ENCODE measurements at places on chromosomes 6 and 20.

GRCh38 chr6:86723151-86723550 is 214.2 kb upstream of the HTR1E start:
- no peak for DNase-seq

- DNase-seq, result no peak
Measured at GRCh38 chr20:63752411-63753101, 13.0 kb downstream of the SLC2A4RG start.

GRCh38 chr6:44059359-44060346 is 67.6 kb downstream of the MRPL14 start:
- DNase-seq, result peak; percentile 79

DNA sequence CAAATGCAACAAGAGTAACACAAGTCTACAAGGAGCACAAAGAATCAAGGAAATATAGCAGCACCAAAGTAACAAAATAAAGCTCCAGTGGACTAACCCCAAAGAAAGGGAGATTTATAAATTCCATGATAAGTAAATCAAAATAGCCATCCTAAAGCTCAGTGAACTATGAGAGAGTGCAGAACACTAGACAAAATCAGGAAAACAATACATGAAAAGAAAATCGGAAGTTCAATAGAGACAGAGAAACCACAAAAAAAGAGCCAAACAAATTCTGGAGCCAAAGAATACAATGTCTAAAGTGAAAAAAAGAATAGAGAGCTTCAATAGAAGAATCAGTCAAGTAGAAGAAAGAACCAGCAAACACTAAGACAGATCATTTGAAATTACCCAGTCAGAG is 247.3 kb upstream of the TENT5A start:
- DNase-seq, result no peak

DNA sequence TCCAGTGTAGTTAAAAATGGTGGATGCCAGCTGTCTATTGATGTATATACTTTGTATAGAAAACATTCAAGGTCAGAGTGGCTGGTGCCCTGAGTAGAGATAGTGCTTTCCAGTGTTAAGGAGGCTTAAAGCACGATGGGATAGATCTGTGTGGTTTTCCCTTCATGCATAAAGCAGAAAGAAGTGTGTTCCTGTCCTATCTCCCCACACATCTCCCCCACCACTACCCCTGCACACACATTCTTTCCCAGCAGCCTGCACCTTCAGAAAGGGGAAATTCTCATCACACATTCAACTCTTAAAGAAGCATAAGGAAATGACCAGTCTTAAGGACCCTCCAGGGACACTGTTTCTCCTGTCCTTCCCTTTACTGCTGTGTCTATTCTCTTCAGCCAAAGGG is 221.7 kb upstream of the TAB2 start:
- DNase-seq, result no peak

DNA sequence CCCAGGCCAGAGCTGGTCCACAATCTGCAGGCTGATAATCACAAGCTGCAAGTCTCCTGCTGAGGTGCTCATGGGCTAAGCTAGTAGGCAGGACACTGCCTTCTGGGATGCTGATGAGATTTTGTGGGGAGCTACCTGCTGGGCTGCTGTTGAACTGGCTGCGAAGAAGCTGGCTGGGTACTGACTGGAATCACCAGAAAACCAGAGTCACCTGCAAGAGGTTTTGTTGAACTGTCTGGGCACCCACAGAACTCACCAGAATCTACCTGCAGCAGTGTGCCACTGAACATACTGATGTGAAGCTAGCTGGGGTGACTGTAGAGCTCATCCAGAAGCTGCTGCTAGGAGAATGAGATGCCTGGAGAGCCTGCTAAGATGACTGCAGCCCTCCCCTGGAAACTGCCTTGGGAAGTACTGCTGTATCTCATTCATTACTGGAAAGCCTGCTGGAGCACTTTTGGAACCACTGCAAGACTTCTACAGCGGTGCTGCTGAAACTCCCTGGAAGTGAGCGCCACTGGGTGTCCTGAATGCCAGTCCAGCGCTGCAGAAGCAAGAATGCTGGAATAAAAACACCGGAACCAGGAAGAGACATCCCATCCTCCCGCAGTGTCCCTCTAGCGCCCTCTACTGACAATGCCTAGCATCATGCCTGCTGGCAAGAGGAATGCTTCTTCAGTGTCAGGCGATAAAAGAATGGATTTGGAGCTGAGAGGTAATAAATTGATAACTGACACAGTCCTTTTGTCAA is 64.9 kb upstream of the ARHGAP18 start:
- peak; percentile 39 for DNase-seq

GRCh38 chr20:1801225-1801928 is 93.8 kb upstream of the SIRPA start:
- no peak for DNase-seq

GRCh38 chr6:33812669-33813068 is 8.9 kb upstream of the MLN start:
- peak; percentile 71 for DNase-seq

GRCh38 chr6:45838996-45839395 is 176.7 kb downstream of the CLIC5 start:
- DNase-seq, result no peak

DNA sequence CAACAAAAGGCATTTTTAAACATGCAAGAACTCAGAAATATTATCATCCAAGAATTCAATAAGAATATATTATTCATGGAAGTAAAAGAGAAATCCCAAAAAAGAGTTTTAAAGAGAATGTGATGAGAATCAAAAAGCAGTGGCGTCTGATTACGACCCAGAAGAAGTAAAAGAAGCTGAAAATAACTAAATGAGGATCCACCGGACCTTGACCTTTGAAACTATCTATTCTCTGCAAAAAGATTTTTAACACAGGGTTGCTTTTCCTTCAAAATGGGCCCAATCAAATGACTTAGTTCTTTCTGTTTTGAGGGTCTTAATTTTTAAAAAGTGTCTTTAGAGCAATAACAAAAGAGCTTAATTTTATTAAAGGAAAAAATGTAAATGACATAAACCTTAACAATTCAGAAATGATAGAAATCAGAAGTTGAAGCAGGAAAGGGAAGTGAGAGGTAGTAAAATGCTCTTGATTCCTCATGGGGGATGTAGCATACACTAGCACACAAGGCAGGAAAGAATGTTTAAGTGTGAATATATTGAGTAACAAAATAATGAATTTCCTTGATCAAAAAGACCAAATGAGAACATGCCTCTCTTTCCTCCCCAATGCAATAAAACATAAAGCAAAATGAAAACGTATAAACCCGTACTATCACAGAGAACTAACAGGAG is 223.1 kb upstream of the PRDM1 start:
- DNase-seq, result no peak

GRCh38 chr6:162538643-162539064 is 188.9 kb downstream of the PRKN start:
- DNase-seq, result peak; percentile 93

DNA sequence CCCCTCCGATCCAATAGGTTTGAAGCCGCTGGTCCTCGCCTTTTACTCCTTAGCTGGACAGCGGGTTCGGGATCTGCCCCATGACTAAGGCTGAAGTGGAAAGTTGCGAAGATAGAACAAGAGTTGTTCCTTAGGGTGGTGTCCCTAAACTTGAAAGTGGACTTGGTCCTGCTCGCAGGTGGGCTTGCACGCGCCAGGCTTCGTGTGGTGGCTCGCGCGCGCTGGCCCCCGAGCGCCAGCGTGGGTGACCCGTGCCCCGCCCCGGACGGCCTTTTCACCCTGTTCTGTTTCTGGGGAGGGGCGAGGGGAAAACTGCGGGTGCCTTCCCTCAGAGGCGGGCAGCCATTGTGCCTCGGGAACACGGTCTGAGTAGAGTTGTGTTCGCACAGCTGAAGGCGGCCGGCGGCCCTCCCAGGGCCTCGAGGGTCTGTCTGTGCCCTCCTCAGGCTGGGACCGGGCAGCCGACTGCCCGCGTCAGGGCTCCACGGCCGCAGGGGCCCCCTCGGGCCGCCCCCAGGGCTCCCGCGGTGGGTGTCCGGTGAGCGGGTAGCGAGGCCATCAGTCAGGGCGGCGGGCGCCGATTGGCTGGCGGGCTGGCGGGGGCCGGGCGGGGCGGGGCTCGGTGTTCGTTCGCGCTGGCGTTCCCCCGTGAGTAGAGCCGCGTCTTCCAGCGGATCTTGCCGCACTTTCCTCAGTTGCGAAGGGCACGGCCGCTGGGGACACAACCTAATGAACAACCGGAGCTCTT is 33.0 kb downstream of the RREB1 start:
- DNase-seq, result peak; percentile 94

- DNase-seq, result no peak
Measured at GRCh38 chr6:169918954-169919549, 167.6 kb downstream of the ERMARD start.

DNA sequence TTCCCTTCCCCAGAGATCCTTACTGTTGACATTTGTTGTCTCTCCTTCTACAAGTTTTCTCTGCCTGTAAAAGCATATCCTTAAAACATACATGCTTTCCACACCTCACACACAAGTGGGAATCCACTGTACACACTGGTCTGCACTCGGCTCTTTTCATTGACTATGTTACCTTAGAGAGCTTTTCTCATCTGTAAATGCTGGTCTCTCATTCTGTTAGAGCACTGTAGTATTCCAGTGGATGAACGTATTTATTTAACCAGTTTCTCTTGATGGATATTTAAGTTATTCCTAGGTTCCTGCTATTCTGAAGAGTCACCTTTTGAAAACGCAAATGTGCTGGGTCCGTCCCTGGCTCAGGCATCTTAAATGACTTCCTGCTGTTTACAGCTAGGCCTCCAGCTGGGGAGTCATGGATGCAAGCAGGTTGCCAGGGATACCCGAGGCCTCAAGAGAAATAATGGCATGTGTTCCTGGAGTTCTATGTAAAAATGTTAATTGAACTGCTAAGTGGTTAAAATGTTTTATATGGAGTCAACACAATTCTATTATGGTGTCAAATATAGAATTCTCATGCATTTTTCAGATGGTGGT is 61.1 kb upstream of the TGM3 start:
- no peak for DNase-seq

DNA sequence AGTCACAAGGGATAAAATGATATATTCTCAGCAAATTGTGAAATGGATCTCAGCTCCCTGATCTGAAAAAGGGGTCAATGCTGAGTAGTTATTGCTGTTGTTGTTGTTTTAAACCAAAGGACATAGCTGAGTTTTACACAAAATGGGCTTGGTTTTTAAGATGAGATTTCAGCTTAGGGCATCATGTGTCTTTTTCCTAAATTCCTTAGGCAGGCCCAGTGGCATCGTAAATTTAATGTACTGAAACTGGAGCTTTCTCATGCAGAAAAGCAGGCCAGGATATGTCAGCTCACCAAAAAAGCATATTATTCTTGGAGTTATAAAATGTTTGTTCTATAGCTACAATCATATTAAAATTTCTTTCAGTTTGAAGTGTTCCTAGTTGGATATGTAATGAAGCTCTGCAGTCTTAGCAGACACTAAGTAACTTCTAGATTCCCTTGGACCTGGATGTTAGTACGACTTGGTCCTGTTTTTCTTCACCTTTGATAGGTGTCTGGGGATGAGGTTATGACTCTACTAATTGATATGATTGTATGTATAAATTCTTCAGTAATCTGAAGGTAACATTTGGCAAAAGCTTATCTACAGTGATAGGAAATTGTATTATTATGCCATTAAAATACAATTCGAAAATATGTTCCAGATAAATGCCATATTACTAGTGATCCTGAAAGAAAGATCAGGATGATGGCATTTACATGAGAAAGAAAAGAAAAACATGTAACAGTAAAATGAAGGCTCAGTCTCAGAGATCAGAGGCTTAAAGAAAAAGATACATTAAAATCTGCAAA is 663.3 kb downstream of the RFPL4B start:
- no peak for DNase-seq

DNA sequence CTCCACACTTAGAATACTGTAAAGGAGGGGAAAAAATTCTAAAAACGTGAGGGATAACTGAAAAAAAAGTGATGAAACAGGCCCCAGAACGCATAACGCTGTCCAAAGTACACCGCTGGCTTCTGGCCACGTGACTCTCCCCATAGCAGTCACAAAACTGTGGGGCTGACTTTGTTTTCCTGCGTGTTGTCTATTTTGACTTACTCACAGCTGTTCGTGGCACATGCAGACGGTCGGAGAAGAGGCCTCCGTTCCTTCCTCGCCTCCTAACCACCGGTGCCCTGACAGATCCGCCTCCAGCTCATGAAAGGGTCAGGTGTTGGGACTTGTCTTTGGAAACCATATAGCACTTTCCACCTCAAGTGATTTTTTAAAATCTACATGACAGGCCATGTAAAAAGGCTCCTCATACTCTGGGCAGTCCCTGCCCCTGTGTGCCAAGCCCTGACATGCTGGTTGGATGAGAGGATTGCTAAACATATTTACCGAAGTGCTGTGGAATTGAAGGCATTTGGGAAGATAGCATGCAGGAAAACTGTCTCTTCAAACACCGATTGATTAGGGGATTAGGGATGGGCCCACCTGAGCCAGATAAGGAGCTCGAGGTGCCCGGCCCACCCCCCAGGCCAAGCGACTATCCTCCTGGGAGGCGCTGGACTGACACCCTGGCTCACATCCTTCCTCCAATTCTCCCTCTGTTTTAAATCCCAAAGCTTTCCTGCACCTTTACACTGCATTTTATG is 54.8 kb downstream of the DACT2 start:
- DNase-seq, result no peak

DNA sequence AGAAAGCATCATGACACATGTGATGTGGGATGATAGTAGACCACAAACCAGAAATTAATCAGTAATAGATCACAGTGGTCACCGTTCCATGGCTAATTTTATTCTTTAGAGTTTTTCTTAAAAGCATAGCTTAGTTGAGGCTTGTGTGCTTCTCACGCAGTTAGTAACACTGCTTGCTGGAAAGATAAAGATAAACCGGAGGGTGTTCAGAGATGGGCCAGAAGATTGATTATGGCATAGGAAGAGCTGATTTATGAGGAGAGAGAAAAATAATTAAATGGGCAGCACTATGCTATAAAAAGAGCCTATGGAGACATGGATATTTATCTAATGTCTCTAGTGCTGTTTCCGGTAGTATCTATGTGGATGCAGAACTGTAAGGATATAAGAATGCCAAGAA is 173.6 kb downstream of the MMS22L start:
- DNase-seq, result no peak

GRCh38 chr6:117157448-117157847 is 107.9 kb upstream of the VGLL2 start:
- DNase-seq, result no peak

- no peak for DNase-seq
Measured at GRCh38 chr6:77425671-77426070, 37.6 kb downstream of the HTR1B start.

DNA sequence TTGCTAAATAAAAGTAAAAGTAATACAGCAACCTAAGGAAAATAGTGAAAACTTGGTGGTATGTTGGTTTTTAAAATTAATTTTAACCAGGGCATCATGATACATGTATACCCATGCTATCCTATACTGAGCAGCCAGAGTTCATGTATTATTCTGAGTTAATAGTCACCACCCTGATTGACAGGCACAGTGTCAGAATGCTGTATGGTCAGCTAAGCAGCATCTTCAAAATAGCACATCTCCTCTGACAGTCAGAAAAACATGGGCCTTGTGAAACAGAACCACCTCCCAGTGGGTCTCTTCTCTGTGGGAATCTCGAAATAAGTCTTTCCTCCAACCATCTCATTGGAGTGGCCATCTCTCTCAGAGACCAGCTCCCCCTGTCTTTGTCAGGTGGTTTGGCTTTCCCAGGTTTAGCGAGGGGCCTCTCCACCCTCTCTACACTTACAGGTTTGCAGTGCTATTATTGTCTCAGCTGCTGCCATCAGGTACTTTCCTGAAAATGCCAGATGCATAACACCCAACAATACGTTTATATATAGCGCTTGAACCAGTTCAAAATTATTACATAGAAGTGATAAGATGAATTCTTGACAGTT is 47.1 kb upstream of the RNF8 start:
- no peak for DNase-seq

Measured in left ventricle myocardium superior (tissue), 1 donor.